Fibroblast of skin of back (primary cell): ENCODE measurements at places on chromosomes 4 and X.

DNA sequence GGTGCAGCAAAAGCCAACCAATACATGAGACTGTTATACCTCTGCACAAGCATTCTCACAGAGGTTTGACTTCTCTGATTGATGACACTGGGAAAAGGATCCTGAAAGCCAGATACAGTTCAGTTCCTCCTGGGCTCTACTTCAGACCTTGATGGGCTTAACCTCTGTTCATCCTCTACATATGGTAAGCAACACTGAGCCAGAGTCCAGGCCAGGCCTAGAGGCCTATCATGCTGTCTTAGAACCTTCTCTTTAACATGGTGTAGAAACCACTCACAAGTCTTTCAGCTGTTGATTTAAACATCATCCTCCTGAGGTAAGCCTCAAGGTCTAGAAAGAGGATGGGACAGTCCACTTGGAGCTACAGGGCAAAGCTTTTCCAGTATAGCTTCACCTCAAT lies 9.2 kb downstream of the MAD2L1 start:
- DNase-seq: no peak

DNA sequence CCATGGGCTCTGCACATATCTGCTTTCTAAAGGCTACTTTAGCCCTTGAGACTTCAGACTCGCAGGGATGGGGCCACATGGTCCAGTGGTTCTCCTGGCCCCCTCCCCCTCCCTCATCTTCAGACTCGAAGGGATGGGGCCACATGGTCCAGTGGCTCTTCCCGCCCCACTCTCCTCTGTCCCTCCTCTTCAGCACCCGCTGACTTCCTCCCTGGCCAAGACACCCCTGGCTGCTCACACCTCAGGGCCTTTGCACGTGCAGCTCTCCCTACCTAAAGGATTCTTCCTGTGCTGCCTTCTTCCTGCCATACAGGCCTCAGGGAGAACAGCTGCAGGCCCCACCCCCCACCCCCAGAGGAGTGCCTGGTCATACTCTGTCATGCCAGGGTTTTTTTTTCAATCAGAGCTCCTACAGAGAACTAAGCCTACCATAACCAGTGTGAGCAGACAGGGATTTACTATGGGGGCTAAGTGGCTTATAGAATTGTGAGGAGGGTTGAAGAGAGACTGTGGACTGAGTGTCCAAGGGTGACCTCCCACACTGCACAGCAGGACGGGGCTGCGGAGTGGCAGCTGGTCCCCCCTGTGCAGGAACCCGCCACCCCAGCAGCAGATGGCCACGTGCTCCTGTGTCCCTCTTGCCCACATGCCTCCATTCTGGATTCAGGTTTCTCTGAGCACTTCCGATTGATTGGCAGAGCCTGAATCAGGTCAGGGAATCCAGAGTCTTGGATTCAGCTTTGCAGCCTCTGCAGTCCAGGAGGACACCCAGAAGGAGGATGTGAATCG lies 6.1 kb upstream of the SPON2 start:
- no peak for DNase-seq

GRCh38 chrX:22987452-22987851 lies 12.3 kb upstream of the DDX53 start:
- DNase-seq: no peak

DNA sequence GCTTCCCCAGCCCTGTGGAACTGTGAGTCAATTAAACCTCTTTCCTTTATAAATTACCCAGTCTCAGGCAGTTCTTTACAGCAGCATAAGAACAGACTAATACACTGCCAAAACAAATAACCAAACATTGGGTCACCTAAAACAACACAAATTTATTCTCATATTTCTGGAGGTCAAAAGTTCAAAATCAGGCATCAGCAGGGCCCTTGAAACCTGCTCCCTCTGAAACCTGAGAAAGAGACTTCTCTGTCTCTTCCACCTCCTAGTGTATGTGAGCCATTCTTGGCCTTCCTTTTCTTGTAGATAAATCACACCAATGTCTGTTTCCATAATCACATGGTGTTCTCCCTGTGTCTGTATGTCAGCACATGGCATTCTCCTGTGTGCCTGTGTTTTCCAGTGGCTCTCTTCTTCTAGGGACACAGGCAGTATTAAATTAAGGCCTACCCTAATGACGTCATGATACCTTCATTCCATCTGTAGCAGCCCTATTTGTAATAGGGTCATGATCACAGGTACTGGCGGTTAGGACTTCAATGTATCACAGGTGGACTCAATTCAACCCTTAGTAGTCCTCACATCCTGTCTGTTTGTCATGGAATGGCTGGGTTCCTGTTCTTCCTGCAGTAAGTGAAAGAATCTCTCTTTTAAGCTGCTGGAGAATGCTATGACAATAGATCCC lies 147.3 kb upstream of the CLNK start:
- no peak for DNase-seq

- no peak for DNase-seq
Measured at GRCh38 chrX:141662781-141663180, 35.8 kb downstream of the SPANXD start.
